ENCODE measurements at places on chromosomes 1 and 21. TPM values are rescaled to one million over a fixed set of nuclear protein-coding genes. Genes with fewer than 3 reads are reported as not detected.

RYR2 gene
- total RNA-seq = not detected

GNPAT gene
- 53.1 TPM for total RNA-seq

PTPN14 gene
- total RNA-seq = 77.3 TPM

DPT gene
- 1.7 TPM for total RNA-seq

RIIAD1 gene
- total RNA-seq = not detected

NCAM2 gene
- total RNA-seq = 5.2 TPM

KPRP gene
- total RNA-seq = not detected

- peak; percentile 88 for DNase-seq
Measured at GRCh38 chr1:203536575-203536974, 42.6 kb downstream of the OPTC start.

- peak; percentile 59 for DNase-seq
Measured at GRCh38 chr1:221169447-221169889, 290.2 kb downstream of the HLX start.

DNA sequence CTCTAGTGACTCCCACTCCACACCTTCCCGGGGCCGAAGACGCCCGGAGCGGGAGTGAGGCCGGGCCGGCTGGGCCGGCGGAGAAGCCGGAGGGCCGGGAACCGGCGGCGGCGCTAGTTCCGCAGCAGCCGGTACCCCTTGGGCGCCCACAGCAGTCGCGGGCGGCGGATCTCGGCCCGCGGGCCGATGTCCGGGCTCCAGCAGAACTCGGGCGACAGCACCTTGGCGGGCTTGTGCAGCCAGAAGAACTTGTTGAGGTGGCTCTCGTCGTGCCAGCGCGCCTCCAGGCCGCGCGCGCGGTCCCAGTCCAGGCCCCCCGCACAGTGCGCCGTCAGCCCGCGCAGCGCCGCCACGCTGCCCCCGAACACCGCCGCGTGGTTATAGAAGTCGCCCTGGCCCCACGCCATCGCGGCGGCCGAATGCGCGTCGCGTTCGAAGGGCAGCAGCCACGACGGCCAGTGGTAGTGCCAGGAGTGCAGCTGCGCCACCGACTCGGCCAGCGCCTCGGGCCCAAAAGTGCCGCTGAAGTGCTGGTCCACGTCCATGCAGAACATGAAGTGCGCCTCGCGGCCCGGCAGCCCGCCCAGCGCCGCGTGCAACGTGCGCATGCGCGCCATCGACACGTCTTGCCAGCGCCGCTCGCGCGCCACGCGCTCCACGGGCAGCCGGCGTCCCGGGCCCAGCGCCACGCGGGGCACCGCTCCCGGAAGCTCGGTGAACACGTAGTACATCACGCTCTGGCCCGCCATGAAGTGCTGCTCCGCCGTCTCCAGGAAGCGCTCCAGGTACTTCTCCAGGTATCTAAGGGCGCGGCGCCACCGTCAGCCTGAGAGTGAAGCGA, 14.0 kb downstream of the A3GALT2 start:
- no peak for DNase-seq

DNA sequence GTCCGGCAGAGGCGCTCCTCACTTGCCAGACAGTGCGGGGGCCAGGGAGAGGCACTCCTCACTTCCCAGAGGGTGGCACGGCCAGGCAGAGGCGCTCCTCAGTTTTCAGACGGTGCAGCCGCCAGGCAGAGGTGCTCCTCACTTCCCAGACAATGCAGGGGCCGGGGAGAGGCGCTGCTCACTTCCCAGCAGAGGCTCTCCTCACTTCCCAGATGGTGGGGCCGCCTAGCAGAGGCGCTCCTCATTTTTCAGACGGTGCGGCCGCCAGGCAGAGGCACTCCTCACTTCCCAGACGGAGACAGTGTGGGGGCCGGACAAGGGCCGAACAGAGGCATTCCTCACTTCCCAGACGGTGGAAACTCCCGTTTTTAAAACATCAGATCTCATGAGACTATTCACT, 238.4 kb upstream of the CACYBP start:
- no peak for DNase-seq

- no peak for DNase-seq
Measured at GRCh38 chr1:32256473-32257226, 5.6 kb downstream of the LCK start.

- no peak for DNase-seq
Measured at GRCh38 chr1:15311880-15312279, 64.9 kb downstream of the FHAD1 start.

DNA sequence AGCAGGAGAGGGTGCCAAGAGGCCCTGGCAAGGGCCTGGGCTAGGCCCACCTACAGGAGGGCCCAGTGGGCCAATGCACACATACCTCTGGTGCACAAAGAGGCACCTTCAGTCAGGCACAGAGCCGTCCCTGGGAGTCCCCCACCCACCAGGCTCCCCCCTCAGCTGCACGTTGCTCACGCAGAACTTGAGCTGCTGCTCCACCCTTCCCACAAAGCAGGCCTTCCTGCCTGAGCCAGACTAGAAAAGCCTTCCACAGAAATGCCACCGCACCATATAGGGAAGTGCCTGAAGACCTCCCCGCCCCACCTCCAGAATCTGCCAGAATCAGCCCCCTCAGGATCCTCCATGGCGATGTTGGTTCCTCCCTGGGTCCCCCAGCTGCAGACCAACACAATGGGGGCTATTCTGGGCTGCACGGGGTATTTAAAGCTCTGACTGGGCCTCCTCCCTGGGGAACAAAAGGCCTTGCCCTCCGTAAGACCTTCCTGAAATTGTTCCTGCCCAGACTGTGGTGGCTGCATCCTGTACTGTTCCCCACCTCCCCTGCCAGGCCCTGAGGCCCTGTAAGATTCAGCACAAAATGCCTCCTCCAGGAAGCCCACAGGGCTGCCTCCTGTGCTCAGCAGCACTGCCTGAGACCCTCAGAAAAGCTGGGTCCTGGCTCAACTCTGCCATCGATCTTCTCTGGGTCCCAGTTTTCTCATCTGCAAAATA, 27.2 kb downstream of the HSPG2 start:
- DNase-seq = peak; percentile 68

DNA sequence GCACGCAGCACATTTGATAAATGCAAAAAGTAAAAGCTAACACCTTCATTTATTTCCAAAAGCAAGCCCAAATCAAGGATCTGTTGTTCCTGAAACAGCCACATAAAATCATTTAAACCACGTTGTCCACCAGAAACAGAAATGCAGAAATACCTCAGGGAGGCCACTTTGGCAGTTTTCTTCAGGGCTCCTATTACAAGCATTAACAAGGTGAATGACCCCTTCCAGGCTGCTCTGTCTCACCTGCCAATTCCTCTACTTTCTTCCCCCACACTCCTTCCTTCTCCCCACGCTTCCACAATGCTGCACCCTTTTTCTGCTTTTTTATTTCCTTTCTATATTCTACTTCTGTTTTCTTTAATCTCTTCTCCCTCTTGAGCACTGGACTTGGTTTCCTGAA, 55.0 kb upstream of the PTGFRN start:
- DNase-seq = no peak

DNA sequence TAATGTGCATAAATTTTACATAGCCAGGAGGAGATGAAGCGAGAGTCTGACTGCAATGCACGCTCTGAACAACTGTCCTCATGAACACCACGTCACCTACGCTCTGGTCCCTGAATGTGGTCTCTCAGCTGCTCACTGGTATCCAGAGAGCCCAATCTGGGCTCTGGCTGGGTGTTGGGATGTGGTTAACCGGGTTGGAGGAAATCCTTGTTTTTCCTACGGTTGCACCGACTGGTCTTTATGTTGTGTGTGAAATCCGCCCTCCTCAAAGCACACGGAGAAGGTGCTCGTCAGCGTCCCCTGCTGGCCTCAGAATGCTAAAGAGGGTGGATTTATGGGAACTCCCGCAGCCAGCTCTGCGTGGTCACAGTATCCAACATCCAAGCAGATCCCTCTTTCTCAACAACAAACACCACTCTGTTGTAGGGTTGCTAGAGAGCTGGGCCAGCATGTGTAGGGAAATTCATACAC, 51.8 kb upstream of the FAM89A start:
- DNase-seq = peak; percentile 62

DNA sequence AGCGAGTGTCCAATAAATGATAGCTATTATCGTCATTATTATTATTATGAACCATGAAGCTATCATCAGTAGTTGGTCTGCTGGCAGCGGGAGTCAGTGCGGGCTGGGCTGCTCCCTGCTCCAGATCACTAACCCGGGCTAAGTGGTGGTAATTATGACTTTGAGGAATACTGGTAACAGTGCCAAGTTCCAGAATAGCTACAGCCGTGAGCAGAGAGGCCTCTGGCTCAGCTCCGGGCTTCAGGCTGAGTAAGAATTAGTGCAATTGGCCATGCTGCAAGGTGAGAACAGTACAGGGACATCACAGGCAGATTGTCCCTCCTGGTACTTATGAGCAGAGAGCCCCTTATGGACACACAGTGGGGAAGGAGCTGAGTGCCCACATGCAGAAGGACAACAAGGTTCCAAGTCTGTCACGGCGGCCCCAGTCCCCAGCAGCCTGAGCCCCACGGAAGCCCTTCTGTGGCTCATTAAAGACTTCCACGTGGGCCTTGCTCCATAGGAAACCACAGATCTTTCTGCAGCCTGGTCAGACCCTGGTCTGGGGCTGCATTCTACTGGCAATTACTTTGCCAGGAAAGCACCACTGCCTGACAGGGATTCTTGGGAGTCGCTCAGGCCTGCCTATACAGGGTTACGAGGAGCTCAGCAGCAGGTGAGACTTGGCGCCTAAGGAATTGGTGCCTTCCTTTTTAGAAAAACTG, 235.1 kb downstream of the RRAGC start:
- DNase-seq = no peak

DNA sequence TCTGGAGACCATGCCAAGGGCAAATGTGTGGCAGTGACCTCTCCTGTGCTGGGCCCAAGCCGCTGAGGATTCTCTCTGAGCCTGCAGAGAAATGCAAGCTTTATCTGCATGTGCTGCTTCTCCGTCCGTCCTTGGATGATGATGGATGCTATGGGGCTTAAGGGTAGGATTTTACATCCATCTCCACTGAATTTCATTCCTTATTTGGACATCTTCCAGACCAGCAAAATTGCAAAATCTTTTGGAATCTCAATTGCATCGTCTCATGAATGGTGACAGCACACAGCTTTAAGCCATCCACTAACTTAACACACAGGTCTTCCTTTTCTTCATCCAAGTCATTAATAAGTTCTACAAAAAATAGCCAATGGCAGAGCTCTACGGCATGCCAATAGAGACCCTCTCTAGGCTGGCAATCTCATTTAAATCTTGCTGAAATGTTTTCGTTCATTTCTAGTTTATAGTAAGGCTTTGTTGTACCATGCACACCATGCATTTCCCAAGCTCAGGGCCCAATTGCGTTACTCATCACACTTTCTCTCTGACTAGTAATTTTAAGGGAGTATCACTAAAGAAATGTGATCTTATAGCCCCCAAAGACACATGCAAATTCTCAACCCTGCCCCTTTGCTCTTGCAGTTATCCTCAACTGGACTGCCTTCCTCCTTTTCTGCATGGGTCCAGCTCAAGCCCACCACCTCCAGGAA, 11.1 kb downstream of the BATF3 start:
- DNase-seq = peak; percentile 74

GRCh38 chr21:33441489-33442477, 38.0 kb downstream of the TMEM50B start:
- DNase-seq = peak; percentile 97

- DNase-seq = no peak
Measured at GRCh38 chr1:237244778-237245177, 202.8 kb downstream of the RYR2 start.

GRCh38 chr1:9442278-9442846, 96.9 kb upstream of the SLC25A33 start:
- peak; percentile 55 for DNase-seq

DNA sequence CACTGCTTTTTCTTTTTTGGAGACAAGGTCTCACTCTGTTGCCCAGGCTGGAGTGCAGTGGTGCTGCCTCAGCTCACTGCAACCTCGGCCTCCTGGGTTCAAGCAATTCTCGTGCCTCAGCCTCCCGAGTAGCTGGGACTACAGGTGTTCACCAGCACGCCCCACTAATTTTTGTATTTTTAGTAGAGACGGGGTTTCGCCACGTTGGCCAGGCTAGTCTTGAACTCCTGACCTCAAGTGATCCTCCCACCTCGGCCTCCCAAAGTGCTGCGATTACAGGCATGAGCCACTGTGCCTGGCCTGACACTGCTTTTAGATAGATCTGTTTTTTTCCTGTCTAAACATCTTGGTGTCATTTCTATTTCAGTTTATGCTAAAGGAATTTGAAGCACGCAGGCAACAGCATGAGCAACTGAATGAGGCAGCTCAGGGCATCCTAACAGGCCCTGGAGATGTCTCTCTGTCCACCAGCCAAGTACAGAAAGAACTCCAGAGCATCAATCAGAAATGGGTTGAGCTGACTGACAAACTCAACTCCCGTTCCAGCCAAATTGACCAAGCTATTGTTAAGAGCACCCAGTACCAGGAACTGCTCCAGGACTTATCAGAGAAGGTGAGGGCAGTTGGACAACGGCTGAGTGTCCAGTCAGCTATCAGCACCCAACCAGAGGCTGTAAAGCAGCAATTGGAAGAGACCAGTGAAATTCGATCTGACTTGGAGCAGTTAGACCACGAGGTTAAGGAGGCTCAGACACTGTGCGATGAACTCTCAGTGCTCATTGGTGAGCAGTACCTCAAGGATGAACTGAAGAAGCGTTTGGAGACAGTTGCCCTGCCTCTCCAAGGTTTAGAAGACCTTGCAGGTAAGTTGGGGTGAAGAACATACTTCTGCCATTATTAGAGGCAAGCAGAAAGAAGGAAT, 106.1 kb upstream of the BMP8A start:
- no peak for DNase-seq
